Fibroblast of skin of right quadriceps (primary cell): ENCODE measurements at places on chromosomes 3 and 15.

DNA sequence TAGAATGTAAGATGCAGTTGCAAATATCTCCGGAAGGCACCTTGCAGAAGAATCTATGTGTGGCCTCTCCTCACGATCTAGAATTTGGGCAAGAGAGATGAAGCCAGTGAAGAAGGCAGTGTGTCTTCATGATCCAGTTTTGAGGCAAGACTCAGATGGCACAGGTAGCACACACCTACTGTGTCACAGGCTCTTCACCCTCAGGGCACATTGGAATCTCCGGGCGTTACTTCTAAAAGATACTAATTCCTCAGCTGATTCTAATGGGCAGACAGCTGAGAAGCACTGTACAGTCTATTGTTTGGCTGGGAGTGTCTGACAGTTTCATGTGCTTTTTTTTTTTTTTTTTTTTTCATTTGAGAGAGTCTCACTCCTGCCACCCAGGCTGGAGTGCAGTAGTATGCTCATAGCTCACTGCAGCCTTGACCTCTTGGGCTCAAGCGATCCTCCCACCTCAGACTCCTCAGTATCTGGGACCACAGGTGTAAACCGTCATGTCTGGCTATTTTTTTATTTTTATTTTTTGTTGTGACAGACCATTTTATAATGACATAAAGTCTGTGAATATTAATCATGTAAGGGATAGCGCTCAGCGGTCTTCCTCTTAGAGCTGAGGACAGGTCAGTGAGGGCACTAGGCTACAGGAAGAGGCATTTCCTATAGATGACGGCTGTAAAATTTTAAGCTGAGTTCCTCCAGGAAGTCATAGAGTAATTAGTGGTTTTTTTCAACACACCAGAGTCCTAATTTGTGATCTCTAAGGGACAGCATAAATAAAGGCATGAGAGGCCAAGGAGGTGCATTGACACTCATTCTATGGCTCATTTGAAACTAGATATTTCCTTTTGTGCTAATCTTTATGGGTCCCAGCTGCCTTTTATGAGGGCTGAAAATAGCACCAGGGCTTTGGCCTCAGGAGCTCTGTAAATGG is 4.0 kb downstream of the C3orf52 start:
- DNase-seq = no peak

DNA sequence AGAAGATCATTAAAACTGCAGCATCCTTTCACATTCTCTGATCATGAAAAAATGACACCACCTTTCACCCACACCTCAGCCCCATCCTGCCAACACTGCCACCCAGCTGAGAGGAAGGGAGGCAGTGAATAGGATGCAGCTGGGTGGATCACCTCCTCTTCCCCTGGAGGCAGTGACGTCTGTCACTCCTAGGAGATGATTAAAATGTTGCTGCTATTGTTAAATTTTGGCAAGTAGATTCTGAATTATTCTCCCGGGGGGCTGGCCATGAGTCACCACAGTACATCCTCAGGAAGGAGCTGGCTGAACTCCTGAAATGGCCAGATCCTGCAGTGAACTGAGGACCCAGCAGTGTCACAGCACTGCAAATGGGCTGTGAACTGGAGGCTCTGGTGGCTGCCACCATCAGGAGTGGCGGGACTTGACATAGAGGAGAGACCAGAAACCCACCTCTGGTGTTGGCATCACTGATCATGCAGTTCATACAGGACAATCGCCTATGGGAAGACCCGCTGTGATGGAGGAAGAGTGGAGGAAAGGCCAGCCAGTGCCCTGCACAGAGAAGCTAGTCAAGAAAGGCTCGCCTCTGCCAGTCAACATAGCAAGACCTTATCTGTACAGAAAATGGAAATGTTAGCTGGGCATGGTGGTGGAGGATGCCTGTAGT is 199.1 kb downstream of the FAM43A start:
- no peak for DNase-seq

DNA sequence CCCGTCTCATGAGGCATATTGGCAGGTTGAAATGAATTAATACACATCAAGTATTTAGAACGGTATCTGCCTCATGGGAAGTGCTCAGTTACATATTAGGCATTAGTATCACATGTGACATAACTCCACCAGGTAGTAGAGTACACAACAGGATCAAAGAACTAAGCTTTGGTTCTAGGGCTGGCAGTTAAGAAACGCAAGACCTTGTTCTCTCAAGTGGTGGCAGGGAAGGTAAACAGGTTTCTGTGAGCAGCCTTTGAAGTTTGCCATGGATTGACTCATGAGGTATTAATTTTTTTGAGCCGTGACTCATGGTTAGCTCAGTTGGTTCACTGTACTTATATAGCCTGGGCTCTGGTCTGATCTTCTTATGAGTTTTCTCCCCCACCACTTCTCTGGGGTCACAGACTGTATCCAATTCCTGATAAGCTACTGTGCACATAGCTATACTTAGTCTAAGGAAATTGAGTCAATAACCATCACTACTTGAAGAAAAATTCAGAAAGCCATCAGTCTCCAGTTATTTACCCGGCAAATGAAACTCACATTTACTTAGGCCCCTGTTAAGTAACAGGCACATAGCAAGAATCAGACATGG is 155.6 kb upstream of the STT3B start:
- peak; percentile 77 for DNase-seq

DNA sequence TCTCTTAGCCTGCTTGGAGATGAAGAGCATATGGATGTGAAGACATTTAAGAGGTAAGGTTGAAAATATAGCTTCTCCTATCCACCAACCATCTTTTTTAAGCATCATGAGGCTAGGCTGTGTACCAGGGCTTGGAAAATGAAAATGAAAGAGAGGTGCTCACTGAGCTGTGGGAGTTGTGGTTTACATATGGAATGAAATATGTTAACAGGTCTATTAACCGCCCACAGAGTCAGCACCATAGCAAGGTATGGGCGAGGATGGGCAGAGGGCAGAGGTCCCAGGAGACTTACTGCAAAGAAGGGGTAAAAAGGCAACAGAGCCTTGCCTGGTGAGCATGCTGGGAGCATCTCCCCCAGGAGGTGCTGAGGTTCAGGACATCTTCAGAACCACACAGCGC is 273.1 kb downstream of the GABRG3 start:
- DNase-seq = no peak

DNA sequence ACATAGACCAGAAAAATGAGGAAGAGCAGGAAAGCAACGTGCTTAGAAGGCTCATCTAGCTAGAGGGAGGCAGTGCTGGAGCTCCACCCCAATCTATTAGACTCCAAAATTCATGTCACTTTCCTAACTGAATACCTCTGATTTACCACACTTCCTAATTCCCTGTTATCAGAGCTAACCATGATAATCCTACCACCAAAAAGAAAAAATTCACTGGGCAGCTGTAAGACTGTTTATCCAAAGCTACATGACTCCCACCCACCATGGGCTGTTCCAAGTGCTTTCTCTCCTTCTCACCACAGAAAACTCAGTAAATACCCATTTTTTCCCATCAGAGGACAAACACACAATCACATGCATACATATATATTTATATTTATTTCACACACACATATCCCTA is 479.5 kb upstream of the WNT5A start:
- DNase-seq = no peak

DNA sequence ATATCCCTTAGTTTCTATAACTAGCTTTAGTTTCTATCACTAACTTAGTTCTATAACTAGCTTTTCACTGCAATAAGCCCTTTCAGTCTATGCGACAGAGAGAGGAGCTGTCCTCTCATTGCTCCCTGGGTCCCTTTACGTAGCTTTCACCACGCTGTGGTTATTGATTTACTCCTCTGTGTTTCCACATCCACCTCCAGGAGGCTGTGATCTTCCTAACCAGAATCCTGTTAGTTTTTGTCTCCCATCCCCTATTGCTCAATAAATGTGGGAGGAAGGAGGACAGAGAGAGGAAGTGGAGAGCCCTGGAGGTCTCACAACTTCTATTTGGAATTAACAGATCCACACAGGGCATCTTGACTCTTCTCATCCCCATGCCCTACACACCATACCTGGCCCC is 1036.1 kb downstream of the MCTP2 start:
- DNase-seq = peak; percentile 54

DNA sequence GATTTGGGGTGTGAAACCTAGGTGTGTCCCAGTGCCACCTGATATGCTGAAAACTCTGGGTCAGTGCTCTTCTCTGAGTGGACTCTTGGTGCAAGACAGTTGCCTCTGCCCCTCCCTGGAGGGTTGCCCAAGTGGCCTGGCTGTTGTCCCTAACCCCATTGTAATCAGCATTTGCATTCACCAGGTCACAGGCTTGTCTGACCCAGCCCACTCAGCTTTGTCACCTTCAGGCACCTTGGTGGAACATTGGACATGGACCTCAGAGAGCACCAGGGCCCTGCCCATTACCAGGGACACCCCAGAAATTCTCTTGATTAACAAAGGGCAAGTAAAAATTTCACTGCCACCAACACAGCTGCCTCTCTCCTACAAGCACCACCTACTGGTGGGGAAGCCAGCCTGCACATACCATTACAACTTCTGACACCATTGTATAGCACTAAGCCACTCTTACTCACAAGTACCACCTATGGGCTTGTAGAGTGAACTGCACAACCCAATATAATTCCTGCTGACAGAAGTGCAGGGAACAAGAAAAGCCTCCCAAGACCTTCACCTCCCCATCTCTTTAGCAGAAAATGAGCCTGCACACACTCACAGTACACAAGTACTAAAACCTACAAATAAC is 324.6 kb downstream of the EPHA6 start:
- no peak for DNase-seq

GRCh38 chr3:17982211-17982880 is 239.9 kb upstream of the TBC1D5 start:
- no peak for DNase-seq

- no peak for DNase-seq
Measured at GRCh38 chr3:30353711-30354467, 252.5 kb upstream of the TGFBR2 start.

DNA sequence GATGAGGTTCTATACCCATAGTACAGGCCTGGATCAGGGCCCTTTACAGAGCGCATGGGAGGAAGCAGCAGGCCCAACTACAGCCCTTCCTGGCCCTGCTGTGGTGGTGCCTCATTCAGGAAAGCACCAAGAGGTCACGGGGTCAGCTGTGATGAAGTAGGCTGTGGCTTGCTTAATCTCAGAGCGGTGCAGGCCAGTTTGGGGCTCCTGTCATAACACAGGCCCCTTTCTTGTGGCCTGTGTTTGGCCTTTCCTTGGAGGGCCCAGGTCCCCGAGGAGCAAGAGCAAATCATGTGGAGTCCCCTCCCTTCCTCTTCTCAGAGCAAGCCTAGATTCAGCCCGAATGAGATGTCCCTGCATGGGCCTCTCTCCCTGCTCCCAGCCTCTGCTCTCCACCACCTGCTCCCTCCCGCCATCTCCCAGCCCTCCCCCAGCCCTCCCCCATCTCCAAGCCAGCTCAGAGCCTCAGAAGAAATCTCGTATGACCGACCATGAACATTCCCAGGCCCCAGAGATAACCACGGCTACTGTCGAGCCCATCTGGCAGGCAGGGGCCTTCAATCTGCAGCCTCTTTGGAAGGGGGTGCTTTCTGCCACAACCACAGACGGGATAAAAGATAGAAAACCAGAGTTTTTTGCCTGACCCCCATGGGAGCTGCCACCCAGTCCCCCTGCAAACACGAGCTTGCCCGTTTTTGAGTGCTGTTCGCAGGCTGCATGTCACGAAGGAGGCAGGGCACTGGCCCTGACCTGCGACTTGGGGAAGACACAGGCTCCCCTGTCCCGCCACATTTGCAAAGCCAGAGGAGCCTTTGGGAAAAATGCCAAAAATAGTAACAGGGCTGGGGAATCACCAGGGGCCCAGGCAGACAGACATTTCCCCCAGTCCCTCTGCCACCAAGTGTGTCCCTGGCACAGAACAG is 32.3 kb upstream of the DUSP7 start:
- peak; percentile 47 for DNase-seq

DNA sequence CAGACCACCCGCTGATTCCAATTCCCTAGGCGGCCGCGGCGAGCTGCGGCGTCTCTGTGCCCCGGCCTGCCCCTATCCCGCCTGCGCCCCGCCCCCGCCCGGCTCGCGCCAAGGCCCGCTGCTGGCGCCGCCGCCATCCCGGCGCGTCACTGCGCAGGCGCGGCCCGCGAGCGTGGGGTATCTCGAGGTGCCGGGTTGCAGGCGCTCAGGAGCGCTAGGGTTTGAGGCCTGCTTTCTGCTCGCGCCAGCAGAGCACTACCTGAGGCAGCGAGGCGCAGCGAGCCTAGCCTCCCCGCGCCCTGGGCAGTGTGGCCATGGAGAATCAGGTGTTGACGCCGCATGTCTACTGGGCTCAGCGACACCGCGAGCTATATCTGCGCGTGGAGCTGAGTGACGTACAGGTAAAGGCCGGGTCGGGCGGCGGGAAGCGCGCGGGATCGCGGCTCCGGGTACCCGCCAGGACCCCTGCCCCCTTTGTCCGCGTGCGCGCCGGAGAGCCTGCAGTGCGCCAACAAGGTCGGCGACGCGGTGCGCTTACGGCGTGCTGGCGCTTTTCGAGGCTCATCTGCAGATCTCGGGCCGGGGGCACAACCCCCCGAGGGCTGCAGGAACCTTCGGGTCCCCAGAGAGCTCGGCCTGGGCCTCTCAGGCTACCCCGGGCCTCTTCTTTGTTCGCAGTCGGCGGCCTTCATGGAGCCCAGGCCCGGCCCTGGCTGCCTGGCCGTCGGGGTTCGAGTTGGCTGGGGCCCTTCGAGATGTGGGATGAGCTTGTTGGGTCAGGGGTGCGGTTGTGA is at the start of gene HACD3:
HACD3 (plus strand) TSS at position 146 of the 794 bp plus-strand sequence; CDS start at position 315, 169 bp downstream.
- DNase-seq = peak; percentile 84

DNA sequence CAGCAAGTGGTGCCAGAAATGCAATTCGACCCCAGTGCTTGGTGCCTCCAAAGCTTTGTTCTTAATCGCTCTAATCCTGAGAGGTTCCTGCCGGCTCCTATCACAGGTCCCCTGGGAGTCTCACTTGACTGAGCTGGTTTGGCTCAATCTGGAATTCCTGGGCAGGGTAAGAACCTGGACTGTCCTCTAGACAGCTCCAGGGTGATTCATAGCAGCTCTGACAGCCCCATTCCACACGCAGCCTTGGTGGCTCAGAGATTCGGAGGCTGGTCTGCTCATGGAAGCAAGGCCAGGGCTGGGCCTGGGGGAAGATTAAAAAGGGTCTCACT is 37.9 kb downstream of the MYO5C start:
- peak; percentile 81 for DNase-seq

DNA sequence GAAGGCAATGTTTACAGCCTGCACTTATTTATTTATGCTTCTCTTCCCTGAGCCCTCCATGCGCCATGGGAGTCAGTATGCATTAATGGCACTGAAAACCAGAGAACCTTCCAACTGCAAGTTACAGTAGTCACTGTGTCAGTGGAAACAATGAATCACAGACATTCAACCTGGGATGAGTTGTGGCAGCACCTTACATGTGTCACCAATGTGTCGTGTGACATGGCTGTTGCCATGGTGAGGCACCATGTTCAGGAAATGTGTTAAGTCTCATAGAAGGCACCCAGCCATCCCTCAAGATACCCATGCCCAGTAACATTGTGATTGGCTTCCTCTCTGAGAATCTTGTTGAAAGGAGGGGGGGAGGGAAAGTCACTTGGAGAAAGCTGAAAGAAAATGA is 105.0 kb downstream of the FOXP1 start:
- DNase-seq = peak; percentile 48

DNA sequence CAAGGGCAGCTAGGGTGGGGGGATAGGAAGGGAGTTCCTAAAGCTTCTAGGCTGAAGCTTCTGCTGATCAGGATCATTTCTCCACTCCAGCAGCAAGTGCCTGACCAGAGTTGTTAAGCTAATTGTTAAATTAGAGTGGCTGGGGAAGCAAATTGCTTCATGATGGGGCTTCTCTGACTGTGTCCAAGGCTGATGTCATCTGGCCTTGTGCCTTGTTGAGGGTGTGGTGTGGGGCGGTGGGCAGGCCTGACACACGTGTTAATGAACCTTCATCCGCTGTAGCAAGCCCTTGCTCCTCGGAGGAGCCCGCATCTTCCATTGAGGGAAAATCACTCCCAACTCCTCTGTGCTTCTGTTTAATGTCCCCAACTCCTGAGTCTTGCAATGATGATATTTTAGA is 84.3 kb upstream of the ROPN1 start:
- DNase-seq = no peak
